ENCODE measurements at places on chromosomes 16 and 17.

DNA sequence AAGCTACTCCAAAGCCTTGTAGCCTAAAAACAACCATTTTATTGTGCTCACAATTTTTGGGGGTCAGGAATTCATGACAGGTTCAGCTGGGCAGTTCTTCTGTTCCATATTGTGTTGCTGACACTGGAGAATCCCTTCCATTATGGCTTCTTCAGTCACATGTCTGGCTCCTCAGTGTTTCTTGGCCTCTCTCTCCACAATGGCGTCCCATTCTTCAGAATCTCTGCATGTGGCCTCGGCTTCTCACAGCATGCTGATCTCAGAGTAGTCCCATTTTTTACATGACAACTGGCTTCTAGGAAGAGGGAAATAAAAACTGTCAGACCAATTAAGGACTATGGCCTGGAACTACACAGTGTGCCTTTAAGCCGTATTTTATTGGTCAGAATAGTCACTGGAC is 49.7 kb downstream of the NF1 start:
- no peak for DNase-seq

DNA sequence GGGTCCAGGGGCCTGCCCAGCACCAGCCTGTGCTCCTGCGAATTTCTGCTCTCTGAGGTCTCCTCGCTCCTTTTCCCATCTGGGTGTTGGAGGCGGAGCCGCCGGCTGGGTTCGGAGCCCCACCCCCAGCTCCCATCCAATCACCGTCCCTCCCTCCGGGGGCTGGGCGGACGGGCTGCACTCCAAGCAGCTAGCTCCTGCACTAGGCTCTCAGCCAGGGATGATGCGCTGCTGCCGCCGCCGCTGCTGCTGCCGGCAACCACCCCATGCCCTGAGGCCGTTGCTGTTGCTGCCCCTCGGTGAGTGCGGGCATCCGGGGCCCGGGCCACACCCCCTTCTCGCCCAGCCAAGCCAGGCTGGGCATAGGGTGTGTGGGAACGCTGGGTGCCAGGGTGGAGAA is at the start of gene NRN1L:
Gene NRN1L, plus strand, starts transcription at position 202 of the 400 bp plus-strand sequence. Its CDS starts 19 bp downstream, at position 221.
- DNase-seq: peak; percentile 90

DNA sequence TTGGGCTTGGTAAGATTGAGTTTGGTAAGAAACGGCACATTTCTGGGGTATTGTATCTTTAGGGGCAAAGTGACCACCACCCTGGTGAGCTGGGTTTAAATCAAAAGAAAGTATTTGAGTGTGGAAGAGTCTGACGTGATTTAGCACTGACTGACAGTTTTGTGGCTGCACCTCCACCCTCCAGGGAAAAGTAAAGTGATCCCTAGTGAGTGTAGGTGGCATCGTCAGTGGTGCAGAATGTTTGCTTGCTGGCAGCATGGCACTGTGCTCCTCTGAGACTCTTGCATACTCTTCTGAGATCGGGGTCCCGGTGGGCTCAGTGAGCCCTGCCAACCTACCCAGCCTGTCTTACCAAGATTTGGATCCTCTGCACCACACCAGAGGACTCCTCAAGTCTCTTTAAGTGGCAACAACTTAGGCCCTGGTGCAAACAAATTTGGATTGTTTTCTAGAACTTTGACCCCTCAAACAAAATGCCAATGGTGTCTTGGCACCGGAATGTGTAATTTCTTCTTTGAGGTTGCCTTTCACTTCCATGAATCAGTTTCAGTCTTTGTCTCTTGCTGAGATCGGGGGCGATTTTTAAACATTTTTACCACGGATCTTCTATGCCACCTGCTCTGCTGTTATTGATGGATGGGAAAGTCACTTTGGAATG is 2.8 kb downstream of the PRKCB start:
- no peak for DNase-seq

GRCh38 chr17:50675627-50676026 is 32.1 kb downstream of the ANKRD40 start:
- DNase-seq: no peak

GRCh38 chr16:72371307-72372086 is 199.5 kb upstream of the PMFBP1 start:
- no peak for DNase-seq

DNA sequence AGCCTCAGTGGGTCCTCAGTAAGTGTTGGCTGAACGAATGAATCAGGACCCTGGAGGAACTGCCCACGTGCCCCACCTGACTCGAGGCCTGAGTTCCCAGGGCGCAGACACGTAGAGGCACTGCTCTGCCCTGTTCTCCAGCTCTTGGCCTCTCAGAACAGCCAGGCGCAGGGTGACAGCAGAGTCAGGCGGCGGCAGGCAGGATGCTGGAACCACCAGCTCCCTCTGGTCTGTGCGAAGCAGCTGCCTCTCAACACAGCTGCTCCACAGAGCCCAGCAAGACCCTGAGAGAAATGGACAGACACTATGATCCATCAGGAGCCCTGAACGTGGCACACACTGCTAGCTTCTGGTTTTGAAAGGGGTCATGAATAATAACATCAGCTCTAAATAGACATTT is 53.1 kb upstream of the BCO1 start:
- peak; percentile 9 for DNase-seq

- no peak for DNase-seq
Observed at GRCh38 chr17:67241719-67242341, 3.2 kb downstream of the HELZ start.

GRCh38 chr17:39598630-39599003 is 9.1 kb downstream of the NEUROD2 start:
- no peak for DNase-seq

DNA sequence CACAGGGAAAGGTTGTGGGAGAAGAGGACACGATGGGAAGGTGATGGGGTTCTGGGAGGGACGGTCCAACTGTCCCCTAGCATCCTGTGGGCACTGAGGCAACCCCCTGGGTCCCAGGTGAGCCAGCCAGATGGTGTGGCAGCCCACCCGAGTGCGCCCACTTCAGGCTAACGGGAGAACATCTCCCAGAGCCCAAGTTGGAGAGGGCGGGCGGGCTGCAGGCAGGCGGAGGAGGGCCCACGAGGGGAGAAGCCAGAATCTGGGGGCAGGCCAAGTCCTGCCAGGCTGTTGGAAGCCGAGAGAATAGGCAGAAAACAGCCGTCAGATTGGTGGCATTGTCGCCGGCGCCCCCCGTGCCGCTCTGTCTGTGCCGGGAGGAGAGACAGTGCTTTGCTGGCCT is 13.8 kb upstream of the ABCC3 start:
- peak; percentile 25 for DNase-seq

DNA sequence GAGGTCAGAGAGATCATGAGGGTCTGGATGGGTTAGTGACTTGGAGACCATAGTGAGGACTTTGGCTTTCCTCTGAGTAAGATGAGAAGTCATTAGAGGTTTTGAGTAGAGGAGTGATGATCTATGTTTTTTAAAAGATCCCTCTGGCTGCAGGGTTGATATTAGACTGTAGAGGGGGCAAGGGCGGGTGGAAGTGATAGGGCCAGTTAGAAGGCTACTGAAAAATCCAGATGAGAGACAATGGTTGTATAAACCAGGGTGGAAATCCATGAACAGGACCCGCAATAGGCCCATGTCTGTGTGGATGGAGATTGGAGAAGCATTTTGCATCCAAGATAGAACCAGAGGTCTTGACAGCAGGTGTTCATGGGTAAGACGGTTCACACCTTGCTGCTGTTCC is 9.8 kb downstream of the ITGAL start:
- no peak for DNase-seq

DNA sequence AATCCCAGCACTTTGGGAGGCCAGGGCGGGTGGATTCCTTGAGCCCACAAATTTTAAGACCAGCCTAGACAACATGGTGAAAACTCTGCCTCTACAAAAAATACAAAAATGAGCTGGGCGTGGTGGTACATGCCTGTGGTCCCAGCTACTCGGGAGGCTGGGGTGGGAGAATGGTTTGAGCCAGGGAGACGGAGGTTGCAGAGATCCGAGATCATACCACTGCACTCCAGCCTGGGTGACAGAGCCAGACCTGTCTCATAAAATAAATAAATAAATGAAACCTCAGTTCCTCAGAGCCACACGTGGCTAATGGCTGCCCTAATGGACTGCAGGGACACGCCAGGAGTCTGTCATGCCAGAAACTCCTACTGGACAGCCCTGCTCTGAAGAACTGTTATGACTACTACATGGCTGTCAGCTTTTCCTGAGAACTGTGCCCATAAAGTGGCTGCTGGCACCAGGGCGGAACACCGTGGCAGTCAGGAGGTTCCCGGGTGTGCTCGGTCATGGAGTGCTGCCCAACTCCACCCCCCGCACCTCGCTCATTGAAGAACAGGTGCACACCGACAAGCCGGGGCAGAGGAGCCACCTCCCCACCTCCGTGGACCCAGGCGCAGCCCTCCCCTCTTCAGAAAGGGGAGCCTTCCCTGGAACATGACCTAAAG is 4.3 kb downstream of the TMEM11 start:
- DNase-seq: no peak

DNA sequence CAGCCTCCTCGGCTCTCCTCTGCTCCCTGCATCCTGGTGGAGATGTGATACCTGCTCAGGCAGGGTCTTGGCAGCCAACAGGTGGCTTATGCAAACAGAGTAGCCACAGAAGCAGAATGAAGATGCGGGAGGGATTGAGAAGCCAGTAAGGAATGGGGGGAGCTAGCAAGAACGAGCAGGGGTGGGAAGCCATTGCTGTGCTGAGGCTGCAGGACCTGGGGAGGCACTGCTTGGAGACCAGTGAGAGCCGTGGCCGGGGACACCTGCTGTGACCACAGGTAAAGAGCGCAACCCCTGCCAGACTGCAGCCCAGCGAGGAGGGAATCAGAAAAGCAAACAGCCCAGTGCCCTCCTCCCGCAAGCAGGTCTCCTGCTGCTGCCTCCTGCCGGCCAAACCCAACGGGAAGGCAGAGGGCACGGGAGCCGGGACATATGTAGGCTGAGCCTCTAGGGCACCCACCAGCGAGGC is 14.7 kb downstream of the AIPL1 start:
- DNase-seq: no peak

GRCh38 chr17:54191261-54191660 is 368.5 kb downstream of the KIF2B start:
- DNase-seq: no peak

DNA sequence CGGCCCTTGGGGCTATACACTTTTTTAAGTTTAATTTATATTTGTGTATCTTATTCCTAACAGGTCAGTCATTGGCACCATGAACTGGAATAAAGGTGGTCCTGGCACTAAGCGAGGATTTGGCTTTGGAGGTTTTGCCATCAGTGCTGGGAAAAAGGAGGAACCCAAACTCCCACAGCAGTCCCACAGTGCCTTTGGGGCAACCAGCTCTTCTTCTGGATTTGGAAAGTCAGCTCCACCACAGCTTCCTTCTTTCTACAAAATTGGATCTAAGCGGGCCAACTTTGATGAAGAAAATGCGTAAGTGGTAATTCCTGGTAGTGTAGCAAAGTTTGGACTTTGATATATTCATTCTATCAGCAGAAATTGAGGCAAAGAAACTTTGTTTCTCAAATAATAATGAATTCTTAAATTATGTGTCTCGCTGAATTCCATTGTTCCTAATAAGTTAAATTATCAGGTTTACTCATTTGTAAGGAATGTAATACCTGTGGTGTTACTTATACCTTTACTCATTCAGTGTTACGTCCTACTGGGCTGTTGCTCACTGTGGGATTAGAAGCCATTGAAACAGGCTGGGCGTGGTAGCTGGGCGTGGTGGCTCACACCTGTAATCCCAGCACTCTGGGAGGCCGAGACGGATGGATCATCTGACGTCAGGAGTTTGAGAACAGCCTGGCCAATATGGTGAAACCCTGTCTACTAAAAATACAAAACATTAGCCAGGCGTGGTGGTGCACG is 13.2 kb downstream of the DDX42 start:
- DNase-seq: no peak

- DNase-seq: peak; percentile 73
Observed at GRCh38 chr17:77444984-77445759, 304.4 kb downstream of the SEC14L1 start.

- DNase-seq: no peak
Observed at GRCh38 chr17:31835984-31836383, 23.1 kb downstream of the COPRS start.

DNA sequence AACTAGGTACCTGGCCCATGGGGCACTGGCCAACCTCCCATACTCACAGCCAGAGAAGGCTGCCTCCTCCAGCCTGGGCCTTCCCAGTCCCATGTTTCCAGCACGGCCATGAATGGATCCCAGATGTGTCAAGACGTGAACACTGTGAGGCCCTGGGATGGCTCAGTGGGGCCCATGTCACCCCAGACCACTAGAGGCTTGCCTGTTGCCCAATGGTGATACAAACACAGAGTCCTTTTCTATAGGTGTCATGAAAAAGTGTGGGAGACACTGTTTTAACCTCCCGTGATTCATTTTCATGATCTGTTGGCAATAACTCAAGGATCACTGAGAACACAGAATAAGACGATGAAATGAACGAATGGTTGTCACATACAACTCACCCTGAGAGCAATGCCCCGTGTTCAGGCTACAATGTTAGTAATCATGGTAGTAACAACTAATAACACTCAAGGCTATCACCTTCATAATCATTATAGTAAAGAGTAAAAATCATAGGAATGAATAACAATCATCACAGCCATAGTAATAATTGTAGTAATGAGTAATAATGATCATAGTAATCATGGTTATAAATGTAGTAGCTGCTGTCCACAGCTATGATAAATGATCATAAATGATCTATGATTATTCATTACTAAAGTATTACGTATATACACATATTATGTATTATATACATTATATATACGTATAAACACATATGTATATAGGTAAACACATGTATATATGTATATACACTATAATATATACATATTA is 64.0 kb downstream of the DYNLRB2 start:
- no peak for DNase-seq

GRCh38 chr17:37174205-37174604 is 201.6 kb upstream of the C17orf78 start:
- no peak for DNase-seq

- DNase-seq: no peak
Observed at GRCh38 chr17:68440526-68440925, 16.8 kb downstream of the WIPI1 start.

- DNase-seq: no peak
Observed at GRCh38 chr16:64773638-64774037, 348.2 kb downstream of the CDH11 start.

DNA sequence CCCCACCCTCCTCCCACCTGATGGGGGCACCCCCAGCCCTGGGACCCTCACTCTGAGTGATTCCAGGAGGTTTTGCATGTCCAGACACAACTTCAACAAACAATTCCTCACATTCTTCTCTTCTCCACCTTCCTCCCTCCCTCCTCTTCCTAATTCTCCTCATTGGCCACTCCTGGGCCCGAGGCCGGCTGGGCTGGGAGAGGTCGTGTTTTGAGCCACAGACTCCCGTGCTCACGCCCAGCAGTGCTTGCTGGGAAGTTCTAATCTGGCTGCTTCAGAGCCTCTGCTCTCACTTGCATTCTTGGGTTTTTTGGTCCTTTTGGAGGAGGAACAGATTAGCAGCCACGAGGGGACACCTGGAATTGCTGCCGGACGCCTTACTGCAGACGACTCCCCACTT is 157.0 kb downstream of the NTN1 start:
- DNase-seq: no peak

- peak; percentile 7 for DNase-seq
Observed at GRCh38 chr17:9273428-9274391, 252.4 kb downstream of the NTN1 start.

- no peak for DNase-seq
Observed at GRCh38 chr16:52114379-52114778, 432.6 kb downstream of the TOX3 start.
